ENCODE measurements at places on chromosomes 3 and 15.

DNA sequence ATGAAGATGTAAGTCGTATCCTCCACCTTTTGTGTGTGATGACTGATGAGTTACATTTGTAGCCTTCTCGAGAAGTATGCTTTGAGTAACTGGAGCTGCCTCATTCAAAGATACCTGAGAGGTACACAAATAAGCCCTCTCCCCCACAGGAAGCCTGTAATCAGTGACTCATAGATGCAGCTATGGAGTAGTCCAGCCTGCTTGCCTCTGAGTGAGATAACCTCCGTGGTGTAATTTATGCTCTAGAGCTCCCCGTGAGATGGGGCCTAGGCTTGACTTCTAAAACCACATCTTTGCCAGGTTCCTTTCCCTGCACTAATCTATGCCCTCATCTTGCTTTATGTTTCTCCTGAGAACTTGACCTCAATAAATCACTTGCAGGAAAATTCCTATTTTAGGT lies 291.7 kb downstream of the SUCLG2 start:
- no peak for DNase-seq

DNA sequence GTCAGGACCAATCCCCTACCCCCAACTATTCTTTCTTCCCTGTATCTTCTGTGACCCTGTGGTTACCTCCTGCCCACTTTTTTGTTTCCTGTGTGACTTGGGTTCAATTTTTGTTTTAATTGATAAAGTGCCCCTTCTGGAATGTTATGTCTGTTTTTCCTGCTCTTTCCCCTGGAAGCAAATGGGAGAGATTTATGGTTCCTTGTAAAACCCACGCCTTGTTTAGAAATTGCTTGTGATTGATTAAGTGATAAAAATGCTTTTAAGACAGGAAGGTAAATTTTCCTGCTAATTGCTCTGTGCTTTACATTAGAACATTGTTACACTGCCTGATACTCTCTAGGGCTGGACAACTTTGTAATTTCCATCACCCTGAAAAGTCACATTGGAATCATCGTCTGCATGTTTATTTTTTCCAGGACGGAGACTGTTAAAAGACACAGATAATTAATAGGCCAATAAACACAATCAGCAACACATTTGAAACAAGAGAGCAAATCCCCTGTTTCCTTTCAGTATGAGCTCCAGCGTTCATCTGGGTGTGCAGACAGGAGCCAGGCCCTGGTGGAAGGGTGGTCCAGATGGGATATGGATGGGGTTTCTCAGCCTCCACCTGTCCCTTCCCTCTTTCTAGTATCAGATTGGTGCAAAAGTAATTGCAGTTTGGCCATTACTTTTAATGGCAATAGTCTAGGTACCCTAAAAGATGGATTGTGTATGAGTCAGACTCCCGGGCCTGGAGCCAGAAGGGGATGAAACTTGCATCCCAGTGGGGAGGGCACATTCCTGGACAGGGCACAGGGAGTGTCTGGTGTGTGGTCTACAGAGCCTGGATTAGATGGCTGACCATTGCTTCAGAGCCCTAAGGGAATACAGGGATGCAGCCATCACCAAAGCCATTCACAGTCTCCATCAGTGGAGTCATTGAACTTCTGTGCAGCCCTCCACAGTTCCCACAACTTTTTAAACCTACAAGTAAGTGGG lies 58.1 kb upstream of the AGBL1 start:
- DNase-seq, result no peak

DNA sequence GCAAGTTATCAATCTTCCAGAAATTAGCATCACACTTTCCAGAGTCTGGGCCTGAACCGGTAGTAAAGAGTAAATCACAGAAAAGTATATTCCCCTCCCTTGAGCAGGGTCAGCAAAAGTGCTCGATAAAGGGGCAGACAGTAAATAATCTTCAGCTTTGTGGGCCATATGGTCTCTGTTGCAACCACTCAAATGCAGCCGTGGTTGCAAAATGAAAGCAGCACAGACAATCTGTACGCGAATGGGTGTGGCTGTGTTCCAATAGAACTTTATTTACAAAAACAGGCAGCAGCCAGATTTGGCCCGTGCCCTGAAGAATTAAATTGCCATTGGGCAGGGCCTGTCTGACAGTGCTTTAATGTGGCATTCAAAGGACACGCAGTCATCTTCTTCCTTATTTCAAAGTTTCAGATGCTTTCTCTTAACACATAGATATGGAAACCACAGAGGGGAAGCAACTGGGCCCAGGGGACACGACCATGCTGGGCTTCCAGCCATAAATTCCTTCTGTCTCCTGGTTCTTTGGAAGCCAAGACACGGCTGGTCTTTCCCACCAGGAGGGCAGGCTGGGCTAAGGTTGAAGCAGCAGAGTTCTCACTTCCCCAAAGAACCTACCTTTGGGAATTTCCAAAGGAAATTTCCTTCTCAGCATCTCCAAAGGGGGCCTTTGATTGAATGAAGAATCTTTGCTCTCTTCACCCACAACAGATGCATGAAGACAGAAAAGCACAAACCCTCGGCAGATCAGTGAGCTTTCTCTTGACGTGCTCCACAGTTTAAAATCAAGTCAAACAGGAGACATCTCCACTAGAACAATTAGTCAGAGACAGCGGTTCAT lies 489.8 kb upstream of the PROK2 start:
- DNase-seq, result no peak

- no peak for DNase-seq
Measured at GRCh38 chr3:114005481-114005880, 50.8 kb downstream of the CCDC191 start.

GRCh38 chr15:89171136-89172072 lies 50.0 kb downstream of the RLBP1 start:
- DNase-seq, result no peak

DNA sequence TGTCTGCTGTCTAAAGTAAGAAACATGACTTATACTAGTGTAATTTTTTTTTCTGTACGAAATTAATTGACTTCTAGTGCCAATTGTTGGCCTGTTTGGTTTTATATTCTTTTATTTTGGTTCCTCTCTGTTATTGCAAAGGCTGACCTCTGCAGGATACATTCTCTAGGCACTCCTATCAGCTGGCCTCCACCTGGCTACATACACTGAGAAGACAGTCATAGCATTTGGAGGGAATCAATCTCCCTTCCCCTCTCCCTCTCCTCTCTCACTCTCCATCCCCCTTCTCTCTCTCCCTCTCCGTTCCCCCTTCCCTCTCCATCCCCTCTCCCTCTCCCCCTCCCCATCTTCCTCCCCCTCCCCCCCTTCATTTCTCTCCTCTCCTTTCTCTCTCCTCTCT lies 116.7 kb downstream of the MCTP2 start:
- DNase-seq, result no peak

DNA sequence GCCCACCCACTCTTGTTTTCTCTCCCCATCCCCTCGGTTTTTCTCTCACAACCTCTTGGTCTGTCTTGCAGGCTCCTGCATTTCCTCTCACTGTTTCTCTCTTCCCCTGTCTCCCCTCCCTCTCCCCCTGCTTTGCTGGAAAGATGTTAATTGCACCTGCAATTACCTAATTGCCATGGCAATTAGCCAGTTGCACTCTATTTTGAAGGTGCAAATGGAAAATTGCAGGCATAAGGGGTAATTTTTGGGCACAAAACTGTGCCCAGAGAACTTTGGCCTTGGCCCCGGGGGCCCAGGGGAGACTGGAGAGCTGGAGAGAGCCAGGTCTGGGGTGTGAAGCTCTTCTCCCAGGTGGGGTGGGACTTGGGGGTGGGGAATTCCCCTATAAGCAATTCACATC lies 164.5 kb upstream of the TLE3 start:
- no peak for DNase-seq

GRCh38 chr15:76930831-76931396 lies 635 bp upstream of the RCN2 start:
- no peak for DNase-seq

- DNase-seq, result no peak
Measured at GRCh38 chr3:54028372-54028771, 94.0 kb upstream of the CACNA2D3 start.

GRCh38 chr3:141942006-141942405 lies 65.6 kb downstream of the ATP1B3 start:
- DNase-seq, result no peak

- no peak for DNase-seq
Measured at GRCh38 chr15:90619468-90619867, 89.7 kb downstream of the CRTC3 start.

- no peak for DNase-seq
Measured at GRCh38 chr3:59065240-59065639, 15.4 kb upstream of the CFAP20DC start.

DNA sequence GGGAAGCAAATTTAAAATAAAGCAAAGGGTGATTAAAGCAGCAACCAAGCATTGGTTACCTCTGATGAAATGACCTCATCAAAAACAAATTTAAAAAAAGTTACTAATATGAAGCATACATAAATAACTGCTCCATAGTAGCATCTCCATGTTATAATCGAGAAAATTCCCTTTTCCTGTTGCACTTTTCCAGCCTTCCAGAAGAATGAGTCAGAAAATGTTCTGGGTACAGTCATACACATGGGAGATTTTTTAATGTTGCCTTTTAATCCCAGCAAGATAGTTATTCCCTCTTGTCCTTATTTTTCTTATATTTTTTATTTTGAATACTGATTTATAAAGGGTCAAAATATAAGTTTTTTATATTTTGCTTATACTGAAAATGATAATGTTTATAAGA lies 2.6 kb upstream of the TMCO5A start:
- no peak for DNase-seq

GRCh38 chr3:42712344-42712648 lies 9.7 kb upstream of the HHATL start:
- DNase-seq, result no peak

DNA sequence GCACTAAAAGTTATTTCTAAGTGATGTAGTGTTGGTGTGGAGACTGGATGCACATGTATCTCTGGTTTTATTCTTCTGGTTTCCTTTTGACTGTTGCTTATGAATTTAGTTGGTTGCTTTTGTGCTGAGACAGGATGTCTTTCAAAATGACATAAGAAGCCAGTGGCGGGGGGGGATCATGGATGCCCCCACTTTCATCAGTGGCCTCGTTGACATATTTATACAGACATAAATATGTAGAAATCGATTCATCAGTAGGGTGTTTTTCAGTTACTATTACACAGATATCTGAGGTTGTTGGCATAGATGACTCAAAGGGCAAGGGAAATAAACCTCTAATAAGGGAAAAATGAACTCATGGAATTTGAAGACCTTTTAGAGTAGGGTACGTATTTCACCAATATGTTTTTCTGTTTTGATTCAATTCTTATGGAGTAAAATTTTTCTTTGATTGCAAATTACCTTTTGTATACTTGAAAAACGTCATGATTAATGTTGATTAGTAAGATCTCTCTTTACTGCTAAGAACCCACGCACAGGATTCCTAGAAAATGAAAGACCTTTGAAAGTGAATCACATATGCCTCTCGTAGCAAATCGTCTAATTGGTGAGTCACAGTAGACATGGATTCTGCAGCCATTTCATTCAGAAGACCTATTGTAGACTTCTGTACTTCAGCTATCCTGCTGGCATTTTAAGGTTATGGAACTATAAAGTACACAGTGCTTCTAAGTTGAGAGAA lies 97.4 kb upstream of the RBMS3 start:
- DNase-seq, result no peak

DNA sequence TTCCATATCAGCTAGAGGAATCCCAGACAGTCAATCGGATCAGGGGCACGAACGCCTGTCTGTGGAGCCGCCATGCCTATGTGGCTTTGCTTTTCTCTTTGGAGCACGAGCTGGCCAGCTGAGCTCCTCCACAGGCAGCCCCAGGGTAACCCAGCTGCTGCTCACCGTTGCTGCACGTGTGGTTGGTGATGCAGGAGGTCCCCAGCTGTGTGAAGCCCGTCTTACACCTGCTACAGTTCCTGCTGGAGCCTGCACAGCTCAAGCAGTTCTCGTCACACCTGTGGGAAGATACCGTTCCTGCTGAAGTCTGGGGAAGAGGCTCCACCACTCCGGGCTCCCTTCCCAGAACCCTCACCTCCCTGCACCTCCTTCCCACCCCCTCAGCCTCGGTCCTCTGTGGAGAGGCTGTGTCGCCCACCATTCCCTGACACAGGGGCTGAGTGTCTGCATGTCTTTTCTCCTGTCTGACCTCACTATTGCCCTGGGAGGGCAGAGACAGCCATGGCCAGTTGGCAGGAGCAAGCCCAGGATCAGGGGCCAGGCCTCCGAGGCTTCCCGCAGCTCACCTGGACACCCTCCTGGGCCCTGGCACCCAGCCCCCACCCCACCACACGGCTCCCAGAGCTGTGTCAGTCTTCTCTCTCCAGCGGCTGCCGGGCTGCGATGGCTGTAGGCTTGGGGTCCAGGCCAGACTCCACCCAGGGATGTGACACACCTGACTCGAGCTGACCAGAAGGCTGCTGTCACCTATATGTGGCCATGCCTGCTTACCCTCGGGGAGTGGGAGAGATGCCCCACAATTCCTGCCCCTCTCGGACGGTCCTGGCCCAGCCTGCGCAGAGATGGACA lies 12.2 kb upstream of the SNRPA1 start:
- DNase-seq, result peak; percentile 19

DNA sequence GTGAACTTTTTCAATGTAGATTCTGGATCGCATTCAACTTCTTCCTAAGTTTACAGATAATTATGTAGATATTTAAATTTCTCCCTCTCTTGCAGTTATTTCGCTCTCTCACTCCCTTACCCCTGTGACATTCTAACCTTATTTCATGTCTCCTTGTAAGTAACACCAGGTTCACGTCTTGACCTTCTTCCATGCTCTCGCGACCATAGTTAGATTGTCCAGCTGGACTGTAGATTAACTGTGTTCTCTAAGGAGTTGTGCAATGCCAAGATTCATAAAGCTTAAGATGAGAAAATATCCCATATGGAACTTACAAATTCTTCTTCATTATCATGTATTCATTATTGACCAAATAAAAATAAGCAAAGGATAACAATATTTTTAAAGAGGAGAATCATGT lies 430.5 kb downstream of the GABRG3 start:
- no peak for DNase-seq

DNA sequence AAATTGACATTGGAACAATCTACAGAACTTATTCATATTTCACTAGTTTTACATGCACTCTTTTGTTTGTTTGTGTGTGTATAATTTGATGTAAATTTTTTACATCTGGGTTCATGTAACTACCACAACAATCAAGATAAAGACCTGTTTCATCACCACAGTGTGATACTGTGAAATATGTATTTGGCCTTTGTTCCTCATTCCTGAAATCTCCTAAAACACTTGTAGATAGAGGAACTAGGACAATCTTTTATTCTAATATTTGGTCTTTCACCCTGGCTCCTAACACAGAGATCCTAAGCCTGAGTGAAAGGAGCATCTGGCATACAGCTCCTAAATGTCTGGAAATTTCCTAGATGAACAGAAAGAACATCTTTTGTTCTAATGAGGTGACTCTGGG lies 155.0 kb upstream of the GPR149 start:
- no peak for DNase-seq

GRCh38 chr3:173096994-173097785 lies 43.8 kb downstream of the SPATA16 start:
- DNase-seq, result no peak
